ENCODE measurements at places on chromosomes 3 and 15.

DNA sequence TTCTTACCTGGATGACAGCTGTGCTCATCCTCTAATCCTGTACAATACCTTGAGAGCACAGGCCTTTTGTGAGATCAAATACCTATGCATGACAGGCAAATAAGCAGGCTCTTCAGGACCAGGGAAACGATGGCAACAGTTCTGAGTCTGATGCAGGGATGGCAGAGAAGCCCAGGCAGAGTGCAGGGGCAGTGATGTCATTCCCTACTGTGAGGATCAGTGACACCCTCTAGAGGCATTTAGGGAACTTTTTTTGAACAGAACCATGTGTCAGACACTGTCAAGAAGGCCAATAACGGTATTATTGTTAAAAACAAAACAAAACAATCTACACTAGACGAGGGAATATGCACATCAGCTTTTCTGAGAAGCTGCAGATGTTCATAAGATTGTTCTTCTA is 314.8 kb upstream of the CTDSPL start:
- DNase-seq = peak; percentile 29

DNA sequence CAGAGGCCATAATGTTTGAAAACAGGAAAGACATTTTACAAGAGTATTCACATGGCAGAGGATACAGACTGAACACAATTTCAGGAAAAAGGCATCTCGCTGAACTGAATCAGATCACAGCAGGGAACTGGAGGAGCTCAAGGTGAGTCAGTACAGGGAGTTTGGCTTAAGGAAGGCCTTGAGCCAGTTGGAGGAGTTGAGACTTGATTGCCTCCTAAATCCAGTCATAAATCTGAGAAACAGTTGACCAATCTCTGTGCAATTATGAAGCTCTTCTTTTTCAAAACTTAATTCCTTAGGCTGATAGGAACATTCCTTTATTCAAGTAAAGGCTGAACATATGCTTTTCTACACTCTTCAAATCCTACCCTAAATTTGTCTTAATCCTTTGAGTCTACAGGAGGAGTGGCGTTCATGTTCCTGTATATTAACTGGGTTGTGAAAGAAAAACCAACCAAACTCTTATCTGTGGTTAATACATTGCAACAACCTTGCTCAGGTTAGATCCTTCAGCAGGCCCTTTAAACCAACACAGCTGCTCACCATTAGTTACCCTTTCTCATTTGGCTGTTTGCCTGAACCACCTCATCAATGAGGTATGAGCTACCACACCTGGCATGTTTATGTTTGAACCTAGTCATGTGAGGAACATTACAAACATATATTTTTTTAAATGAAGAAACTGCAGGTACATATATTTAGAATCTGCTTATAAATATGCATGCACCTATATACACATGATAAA is 404.1 kb upstream of the ATP11B start:
- DNase-seq = no peak

DNA sequence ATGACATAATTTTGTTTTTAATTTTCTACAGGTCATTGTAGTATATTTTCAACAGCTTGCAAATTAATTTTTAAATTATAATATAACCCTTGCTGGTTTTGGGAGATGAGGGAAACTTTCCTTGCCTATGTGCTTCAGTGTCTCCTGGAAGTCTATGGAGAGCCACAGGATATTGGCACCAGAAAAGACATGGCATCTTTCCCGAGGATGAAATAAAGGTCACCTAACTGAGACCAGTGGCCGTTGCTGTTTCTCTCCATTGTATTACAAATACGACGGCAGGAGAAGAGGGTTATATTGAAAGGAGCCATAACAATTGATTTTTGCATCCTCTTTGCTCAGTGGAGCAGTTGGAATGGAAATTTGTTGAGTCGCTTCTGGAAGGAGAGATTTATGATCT is 19.9 kb upstream of the AQP9 start:
- no peak for DNase-seq

DNA sequence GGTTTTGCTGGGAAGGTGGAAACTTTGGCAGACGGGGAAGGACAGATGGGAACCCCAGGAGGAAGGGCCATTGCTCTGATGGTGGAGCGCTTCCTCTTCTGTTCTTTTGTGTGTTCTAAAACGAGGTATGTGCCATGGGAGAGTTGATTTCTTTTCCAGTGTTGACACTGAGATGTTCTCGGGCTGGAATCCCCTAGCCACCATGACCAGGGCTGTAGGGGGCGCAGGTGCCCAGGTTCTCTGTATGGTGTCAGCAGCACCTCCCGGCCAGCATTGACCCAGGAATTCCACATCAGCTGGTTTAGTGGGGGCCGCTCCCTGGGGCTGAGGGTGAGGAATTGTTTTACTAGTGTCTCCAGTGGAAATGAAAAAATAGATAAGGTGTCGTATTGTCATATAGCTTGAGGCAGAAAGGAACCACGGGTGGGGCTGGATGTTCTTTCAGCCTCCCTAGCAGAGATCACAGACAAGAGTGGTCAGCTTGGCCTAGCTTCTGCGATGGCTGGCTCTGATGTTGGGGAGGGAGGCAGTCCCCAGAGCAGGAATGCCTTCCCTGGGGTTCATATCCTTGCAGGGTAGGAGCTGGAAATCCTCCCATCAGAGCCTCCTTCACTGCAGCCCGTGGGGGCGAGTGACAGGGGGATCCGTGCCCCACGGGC is 34.2 kb upstream of the ACAD9 start:
- DNase-seq = no peak

- no peak for DNase-seq
Measured at GRCh38 chr15:94252223-94252766, 20.9 kb downstream of the MCTP2 start.

GRCh38 chr3:194315088-194315964 is 35.8 kb downstream of the CPN2 start:
- DNase-seq = peak; percentile 91

DNA sequence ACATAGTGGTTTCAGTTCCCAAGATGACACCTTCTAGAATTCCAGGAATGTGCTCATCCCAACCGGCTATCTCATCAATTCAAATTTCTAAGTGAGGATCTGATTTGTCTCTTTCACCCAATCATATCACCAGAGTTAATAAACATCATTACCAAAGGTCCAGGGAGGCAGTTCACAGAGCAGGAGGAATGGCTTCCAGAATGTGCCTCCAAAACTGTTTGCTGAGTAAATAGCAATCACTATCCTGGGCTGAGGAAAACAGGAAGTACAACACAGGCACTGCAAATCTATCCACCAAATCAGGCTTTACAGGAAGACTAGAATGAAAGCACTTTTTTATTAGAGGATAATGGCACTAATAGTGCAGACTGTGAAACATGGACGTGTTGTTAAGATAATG is 61.5 kb downstream of the OSBPL10 start:
- DNase-seq = no peak

DNA sequence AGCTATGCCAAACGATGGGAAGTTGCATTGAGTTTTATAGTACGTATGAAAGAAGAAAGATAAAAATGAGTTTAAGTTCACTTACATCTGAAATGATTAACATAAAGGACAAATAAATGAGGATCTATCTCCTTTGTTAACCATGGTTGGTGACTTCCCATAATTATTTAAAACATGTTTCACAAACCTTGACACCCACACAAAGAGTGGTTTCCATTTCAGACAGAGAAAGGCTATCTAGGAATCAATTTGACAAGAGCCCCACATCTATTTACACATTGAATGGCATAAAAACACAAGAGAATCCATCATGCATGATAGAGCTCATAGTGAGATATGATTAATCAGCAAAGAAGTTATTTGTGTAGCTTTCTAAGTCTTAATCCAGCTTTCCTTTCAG is 14.2 kb upstream of the MTMR10 start:
- no peak for DNase-seq

GRCh38 chr3:187744169-187745151 is 808 bp downstream of the BCL6 start:
- DNase-seq = peak; percentile 47

DNA sequence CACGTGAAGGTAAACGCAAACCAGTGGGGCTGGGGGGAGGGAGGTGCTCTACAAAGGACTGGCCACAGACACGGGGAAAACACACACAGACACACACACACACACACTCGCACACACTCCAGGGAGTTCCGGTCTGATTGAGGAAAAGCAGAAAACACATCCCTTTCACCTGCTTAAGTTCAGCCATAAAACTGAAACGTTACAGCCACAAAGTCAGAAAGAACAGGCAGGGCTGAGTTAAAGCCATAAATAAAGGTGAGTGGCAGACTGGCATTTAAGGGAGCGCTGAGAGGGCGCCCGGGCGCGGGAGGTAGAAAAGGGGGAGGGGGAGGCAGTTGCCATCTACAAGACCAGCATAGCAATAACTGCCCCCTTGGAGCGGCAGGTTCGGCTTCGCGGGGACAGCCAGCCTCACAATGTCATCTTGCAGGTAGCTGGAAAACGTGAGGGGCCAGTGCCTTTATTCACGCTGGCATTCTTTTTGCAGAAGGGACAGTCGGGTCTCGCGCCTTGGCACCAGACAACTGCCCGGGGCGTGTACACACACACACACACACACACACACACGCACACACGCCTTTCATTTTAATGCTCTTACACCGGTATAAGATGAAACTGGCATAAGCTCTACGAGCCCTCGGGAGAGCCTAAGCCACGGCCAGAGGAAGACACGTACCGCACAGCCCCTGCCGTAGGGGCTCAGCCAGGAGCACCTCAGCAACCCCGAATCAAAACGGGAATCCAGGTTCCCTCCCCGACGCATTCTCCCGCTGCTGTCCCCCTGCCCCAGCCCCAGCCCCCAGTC is 866 bp downstream of the TNIK start:
- peak; percentile 69 for DNase-seq

DNA sequence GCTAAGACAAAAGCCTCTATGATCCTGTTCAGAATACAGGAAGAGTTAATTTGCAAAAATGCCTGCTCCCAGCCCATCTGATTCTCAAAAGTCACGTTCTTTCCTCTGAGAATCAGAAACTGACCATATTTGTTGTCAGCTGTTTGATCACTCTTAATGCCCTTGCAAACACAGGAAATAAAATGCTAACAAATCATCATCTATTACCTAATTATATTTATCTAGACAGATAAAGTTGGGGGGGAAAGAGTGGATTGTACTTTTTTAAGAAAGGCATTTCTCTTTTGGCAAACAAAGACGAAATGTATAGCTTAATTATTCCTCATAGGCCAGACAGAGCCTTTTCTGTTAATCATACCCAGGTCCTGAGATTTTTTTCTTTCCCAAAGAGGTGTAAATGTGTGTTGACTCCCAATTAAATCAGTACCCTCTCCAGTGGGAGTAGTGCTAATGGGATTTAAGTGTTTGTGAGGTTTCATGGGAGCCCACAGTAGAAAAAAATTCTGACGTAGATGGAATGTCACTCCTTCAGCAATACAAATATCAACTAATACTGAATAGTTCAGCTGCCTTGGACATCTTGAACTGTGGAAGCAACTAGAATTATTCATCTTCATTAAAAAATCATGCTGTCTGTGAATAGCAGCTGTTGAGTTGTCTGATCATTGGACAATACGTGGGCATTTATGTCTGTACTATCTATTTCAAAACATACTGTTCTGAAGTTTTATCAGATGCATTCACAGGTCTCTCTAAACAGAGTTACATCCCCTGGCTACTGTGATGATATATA is 22.5 kb upstream of the BNIP2 start:
- peak; percentile 41 for DNase-seq

GRCh38 chr3:139302084-139302800 is 41.6 kb upstream of the MRPS22 start:
- no peak for DNase-seq

GRCh38 chr3:180284331-180285110 is 247.8 kb upstream of the PEX5L start:
- no peak for DNase-seq

DNA sequence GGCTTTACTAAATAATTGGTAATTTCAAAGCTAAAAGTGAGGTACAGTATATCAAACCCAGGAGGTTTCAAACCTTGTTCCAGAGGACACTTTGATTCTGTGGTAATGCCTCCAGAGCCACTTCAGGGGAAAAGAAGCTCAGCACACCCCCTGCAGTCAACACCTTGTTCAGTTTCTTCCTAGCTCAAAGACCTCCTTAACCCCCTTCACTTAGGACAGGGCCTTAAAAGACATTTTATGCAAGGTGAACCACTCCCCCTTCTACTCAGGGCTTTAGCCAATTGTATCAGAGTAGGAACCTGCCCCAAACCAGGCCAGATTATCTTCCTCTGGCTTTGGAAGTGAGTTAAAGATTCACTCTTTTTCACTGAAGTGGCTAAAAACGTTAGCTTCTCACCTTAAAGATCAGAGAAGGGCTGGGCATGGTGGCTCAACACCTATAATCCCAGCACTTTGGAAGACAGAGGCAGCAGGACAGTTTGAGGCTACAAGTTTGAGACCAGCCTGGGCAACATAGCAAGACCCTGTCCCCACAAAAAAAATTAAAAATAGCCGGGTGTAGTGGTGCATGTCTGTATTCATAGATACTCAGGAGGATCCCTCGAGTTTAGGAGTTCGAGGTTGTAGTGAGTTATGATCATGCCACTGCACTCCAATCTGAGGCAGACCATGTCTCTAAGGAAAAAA is 3.4 kb downstream of the DENND6A start:
- DNase-seq = peak; percentile 7

GRCh38 chr3:133896002-133896761 is 500 bp upstream of the RAB6B start:
- no peak for DNase-seq

DNA sequence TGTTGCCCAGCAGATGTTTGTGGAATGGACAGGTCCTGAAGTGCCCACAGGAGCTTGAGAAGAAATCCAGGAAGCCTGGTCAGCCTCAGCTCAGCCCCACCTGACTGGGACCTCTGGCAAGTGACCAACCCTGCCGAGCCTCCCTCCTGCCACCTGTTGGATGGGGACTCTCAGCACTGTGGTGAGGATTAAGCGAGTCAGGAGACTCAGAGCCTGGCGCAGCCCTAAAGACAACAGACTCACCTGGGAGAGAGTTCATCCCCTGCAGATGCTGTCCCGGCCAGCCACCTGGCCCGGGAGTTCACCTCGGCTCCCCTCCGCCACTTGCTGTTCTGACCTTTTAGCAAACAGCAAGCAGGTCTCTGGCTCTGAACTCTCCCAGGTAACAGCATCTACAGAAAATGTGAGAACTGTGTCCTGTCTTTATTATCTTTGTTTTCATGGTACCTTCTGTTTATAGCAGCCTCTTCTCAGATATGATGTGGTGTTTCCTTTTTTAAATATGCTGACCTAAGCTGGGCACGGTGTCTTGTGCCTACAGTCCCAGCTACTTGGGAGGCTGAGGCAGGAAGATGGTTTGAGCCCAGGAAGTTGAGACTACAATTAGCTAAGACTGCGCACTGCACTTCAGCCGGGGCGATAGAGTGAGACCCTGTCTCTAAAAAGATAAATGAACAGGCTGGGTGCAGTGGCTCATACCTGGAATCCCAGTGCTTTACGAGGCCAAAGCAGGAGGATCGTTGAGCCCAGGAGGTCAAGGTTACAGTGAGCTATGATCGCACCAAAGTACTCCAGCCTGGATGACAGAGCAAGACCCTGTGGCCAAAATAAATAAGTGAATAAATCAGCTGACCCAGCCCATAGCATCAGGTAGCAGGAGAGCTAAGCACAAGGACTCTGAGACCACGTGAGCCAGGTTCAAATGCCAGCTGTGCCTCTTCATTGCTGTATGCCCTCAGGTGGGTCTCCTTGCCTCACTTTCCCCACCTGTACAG is 32.4 kb upstream of the SLC6A6 start:
- peak; percentile 61 for DNase-seq

All from NCI-H82 (cell line).